ENCODE measurements at places on chromosomes 6 and 20.

GRCh38 chr6:156617376-156617775 is 159.8 kb upstream of the ARID1B start:
- no peak for DNase-seq

DNA sequence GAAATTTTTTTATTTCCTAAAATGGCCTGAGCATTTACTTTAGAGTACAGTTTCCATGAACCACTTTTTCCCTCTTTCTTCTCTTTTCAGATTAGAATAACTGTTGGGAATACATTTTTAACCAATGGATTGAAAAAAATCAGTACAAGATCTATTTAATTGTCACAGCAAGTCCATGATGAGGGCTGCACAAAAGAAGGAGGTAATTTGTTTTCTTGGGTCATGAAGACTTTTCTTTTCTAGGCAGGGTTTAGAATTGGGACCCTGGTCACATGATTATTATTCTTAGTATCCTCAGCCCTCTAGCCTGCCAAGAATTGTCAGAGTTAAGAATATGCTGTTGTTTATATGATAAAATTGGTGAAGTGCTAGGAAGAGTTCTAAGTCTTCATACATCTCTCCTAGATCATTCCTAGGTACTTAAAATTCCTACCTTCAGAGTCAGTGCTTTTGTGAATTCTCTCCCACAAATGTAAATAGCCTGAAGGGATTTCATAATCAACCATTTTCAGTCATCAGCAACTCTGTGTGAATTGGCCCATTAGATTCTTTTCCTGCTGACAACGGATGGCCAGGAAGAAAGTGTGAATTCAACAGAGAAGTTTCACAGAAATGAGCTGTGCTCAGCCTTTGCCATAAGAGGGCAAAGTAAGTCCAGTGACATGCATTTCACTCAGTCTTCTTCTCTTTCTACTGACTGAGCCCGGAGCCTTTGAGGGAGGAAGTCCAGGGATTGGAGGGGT is 32.4 kb upstream of the TPBG start:
- no peak for DNase-seq

DNA sequence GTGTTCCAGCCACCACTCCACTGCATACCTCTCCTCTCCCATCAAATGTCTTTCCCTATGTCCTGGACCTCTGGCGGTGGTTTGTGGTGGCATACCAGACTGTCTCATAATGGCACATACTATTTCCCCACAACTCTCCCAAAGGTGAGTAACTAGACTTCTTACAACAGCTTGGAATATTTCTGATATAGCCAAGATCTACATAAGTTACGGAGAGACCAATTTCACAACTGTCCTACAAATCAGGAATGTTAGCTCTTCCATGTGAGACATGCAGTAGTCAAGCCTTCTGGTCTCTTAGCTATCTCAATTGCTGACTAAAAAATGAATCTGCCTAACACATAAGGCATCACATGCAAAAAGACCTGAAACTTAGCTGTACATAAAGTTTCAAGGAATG is 588.9 kb downstream of the RNF144B start:
- no peak for DNase-seq

GRCh38 chr6:137641474-137642077 is 147.4 kb upstream of the OLIG3 start:
- peak; percentile 68 for DNase-seq

DNA sequence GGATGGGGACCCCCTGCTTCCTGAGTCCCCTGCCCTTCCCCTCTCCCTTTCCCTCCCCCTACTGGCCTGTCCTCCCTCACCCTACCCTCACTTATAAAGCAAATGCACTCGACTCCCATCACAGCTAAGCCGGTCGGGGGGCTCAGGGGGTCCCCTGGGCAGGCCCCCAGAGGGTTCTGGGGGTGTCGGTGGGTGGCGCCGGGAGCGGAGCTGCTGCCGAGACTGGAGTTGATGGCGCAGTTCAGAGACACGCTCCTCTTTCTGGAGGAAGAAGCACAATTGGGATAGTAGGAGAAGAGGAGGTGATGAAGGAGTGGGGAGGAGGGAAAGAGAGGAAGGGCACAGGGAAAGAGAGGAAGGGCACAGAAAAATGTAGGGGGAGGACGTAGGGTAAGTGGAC is 18.5 kb downstream of the OR2H2 start:
- no peak for DNase-seq

DNA sequence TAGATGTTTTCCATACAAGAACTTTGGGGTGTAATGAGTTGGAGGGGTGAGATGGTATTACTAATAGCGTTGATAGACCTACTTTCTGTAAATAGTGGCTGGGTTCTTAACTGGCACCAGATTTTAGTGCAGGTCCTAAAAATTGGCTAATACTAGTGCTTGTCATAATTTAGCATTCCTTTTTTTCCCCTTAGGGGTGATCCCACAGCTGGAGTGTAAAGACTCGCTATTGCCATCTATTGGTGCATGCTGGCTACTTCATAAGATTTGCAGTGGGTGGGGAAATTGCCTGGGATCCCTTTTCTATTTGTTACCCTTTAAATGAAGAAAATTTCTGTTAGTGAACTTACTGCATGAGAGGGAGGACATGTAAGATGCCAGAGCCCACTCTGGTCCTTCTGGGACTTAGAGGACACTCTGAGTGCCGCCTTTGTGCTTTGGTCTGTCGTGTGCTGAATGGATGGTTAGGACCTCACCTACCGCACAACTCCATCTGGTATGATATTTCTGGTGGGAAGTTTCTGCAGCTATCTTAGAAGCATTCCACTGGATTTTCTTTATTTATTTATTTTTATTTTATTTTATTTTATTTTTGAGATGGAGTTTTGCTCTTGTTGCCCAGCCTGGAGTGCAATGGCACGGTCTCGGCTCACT is 195.5 kb downstream of the JARID2 start:
- no peak for DNase-seq

DNA sequence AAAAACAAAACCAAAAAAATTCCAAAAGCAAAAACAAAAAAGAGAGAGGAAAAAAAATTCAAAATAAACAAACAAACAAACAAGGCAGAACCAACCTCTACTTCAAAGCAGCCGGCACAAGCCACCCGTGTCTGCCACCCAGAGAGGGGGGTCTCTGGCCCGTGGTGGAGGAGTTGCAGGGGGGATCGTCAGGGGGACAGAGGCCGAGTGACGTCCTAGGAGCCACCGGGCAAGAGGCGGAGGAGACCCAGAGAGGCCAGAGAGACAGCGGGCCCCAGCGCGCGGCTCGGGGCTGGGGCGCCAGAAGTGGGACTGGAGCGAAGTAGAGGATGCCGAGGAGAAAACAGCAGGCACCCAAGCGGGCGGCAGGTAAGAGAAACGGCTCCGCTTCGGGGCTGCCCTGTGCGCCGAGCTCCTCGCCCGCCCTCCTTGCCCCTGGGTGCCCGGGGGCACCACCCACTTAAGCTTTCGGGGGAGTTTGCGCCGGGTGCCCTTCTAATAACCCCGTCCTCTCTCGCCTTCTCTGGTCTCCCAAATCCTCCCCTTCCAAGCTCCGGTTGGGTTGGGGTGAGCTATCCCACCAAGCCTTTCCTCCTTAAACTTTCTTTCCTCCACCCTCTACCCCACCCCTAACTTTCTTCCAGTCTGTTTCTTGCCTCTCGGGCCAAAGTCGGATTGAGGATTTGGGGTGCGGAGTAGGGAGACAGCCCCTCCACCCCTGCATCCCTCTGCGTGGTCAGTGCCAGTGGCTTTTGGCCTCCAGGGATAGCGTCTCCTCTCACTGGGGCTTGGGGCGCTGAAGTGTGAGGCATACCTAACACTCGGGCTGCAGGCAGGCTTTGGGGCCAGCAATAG is 1.0 kb downstream of the TSHZ2 start:
- DNase-seq: no peak

GRCh38 chr20:5146871-5147592 is 20.2 kb downstream of the CDS2 start:
- no peak for DNase-seq

DNA sequence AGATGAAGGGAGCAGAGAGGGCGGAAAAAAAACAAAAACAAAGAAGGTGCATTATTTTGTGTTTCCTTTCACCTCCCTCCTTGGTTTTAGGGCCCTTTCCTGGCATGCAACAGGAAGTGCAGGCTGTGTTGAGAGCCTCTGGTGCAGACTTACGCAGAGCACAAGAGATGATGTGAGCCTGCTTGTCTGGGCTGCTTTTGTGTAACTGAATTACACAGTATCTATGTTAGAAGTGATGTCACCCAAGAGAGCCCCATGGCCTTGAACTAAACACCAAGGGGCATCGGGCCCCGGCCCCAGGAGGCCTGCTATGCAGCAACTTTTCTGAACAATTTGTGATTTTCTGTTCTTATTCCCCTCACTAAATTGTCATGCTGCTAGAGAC is 25.5 kb downstream of the GNAS start:
- DNase-seq: no peak

- no peak for DNase-seq
Observed at GRCh38 chr6:134517145-134517658, 199.3 kb upstream of the SGK1 start.

- no peak for DNase-seq
Observed at GRCh38 chr6:64733433-64733832, 973.6 kb downstream of the EYS start.

- peak; percentile 67 for DNase-seq
Observed at GRCh38 chr6:32968867-32969684, 682 bp downstream of the BRD2 start.

GRCh38 chr6:93293460-93293859 is 125.9 kb downstream of the EPHA7 start:
- DNase-seq: no peak

- DNase-seq: no peak
Observed at GRCh38 chr6:7145885-7146828, 38.4 kb downstream of the RREB1 start.
